ENCODE measurements at places on chromosomes 4 and X.

DNA sequence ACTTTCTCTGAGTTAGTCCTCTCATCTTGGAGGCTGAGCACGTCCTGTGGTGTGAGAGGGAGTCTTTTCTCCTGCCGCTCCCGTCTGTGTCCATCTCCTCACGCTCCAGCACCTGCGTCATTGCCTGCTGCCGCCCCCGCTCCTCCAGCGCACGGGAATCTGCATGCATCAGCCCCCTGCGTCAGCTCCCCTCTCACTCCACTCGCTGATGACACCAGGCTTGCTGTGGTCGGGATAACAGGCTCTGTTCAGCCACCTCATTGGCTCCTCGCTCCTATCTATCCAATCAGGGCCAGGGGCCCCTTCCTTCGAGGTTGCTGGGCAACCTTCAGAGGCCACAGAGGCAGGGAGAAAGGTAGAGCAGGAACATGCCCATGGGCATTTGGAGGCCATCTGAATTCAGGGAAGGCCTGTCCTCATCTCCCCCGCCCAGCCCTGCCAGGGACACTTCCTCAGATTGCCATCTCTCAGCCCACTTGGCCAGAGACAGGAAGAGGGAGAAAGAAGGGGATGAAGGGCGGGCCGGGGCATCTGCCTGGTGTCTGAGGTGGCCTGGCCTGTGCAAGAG is 9.3 kb downstream of the ZNF185 start:
- no peak for DNase-seq

- DNase-seq, result no peak
Observed at GRCh38 chr4:37082912-37083311, 161.6 kb upstream of the NWD2 start.

DNA sequence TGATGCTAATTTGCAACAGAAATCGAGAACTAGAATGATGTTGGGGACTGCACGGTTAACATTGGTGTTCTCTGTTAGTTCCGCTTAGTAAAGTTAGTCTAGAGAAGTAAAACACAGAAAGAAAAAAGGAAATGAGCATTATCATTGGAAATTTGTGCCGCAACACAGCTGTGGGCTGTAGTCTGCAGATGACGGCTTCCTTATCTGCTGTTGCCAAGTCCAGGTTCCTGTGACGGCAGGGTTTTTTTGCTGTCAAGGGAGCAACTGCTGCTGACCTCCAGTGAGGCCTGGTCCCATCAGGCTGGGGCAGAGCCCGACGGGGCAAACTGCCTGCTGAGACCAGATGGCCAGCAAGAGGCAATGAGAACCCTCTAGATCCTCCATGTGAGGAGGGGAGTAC is 38.9 kb upstream of the PHEX start:
- no peak for DNase-seq

- DNase-seq, result no peak
Observed at GRCh38 chr4:155809835-155810234, 51.0 kb downstream of the GUCY1B1 start.

DNA sequence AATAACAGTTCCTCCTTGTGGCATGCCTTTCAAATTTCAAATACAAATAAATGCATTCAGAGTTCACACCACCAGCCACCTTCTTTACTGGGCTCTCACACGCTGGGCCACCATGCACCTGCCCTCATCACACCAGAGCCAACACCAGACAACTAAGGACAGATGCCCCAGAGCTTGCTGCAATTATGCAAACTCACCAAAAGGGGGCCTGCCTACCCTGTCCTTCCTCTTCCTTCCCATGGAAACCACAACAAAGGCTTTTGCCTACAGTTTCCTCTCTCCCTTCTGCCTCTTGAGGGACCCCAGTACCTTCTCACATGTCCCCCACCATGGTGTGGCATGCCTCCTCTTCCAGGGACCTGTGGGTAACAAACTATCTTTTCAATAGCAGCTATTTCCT is 1333.9 kb upstream of the TENM3 start:
- DNase-seq, result no peak

Measured in NCI-H187 (cell line).